Stimulated activated CD8-positive, alpha-beta memory T cell treated with anti-CD3 and anti-CD28 coated beads, Interleukin-2, amount 100 ng/mL, for 1 hour (primary cell): ENCODE measurements at places on chromosomes 2 and 18.

GRCh38 chr2:162509288-162509968 is 165.5 kb downstream of the GCA start:
- no peak for DNase-seq

GRCh38 chr18:3306391-3306790 is 44.5 kb downstream of the MYL12B start:
- no peak for DNase-seq

DNA sequence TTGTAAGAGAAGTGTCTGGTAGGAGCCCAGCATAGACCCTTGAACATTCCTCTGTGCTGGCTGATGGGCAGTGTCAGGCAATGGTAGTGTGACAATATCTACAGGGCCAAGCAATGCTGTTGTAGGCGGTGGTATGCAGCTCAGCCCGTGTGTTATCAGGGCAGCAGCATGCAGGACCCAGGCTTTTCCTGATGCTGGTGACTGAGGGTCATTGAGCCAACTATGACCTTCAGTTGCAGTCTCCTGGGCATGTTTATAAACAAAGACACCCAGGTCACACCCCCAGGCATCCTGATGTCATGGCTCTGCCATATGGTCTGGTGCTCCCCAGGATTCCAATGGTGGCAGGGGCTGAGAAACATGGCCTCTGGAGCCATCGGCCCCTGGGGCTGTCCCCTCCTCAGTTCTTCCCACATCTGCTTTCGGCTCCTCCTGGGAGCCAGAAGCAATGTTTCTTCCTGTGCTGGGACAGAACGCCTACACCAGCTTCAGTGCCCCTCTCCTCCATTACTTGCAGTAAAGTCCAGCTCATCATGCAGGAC is 518.0 kb upstream of the HS6ST1 start:
- no peak for DNase-seq

DNA sequence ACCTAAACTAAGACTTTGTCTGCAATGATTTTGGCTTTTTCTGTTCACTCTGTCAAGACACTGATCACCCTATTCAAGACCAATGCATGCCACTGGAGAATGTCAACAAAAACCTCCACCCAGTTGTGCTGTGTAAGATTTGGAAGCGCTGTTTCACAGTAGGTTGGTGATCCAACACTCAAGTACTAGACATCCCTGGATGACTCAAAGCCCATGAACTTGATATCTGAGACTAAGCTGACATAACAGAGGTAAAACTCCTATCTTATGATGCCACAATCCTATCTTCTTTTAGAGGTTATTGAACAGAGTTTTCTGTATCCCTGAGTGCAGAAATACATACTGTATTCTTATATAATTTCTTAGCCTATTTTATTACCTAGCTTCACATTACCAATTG is 251.3 kb upstream of the ETAA1 start:
- DNase-seq = no peak

DNA sequence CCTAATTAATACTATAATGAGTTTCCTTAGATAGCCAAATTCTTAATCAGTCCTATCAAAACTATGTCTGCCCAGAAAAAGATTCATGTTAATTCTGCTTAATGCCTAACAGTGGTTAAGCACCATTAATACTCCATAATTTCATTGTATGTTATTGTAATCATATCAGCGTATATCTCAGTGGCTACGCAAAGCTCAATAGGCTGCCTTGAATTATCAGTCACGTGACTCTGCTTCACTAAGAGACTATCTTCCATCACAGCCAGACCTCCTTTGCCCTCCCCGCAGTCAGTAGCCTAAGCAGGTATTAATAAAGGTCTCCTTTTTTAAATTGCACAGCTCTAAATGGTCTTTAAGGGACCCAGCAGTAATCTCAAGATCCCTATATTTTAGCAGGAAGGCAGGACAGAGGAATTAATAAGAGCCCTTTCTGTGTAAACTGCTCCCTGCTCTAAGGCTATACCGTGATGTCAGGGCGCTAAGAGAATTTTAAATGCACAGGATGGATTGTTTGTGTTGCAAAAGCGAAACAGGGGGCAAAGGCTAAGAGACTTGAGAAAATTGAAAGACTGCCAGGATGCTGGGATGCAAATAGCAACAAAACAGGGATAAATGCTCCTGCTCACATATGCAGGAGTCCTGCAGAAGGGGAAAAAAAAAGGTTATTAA is 215.6 kb upstream of the POU3F3 start:
- no peak for DNase-seq

GRCh38 chr18:75219745-75220375 is 9.3 kb downstream of the TSHZ1 start:
- DNase-seq = no peak
